ENCODE measurements at places on chromosomes 12 and 14.

DNA sequence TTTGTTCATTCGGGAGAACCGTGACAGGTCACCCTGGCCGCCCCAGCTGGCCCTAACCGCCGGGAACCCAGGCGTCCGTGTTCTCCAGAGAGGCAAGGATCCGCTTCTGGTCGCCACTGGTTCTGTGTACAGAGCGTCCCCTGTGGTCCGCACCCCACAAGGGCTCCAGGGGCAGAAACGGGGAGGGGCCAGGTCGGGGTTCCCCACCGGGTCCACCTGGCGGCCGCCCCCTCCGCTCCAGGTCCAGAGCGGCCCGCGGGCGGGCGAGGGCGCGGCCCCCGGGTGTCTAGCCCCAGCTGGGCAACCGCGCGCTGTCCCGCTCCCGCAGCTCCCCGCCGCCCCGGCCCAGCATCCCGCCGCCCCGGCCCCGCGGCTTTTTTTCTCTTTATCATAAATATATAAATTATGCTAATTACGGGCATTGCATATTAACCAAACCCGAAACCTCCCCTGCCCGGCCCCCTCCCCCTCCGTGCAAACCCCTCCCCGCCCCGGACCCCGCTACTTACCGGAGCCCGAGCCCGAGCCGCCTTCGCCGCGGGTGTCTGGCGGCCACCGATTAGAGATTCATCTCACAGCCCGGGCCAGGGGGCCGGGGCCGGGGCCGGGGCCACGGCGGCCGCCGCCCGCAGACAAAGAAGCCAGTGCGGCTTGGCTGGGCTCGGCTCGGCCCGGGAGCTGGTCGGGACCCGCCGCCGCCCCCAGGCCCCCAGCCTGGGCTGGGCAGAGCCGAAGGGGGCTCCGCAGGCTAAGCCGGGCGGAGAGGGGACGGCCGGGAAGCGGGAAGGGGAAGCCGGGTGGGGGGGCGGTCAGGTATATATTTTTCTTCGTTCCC is 512 bp downstream of the POU6F1 start:
- peak; percentile 61 for DNase-seq

GRCh38 chr14:22052795-22053194 is 379.2 kb upstream of the OR4E1 start:
- DNase-seq = no peak

DNA sequence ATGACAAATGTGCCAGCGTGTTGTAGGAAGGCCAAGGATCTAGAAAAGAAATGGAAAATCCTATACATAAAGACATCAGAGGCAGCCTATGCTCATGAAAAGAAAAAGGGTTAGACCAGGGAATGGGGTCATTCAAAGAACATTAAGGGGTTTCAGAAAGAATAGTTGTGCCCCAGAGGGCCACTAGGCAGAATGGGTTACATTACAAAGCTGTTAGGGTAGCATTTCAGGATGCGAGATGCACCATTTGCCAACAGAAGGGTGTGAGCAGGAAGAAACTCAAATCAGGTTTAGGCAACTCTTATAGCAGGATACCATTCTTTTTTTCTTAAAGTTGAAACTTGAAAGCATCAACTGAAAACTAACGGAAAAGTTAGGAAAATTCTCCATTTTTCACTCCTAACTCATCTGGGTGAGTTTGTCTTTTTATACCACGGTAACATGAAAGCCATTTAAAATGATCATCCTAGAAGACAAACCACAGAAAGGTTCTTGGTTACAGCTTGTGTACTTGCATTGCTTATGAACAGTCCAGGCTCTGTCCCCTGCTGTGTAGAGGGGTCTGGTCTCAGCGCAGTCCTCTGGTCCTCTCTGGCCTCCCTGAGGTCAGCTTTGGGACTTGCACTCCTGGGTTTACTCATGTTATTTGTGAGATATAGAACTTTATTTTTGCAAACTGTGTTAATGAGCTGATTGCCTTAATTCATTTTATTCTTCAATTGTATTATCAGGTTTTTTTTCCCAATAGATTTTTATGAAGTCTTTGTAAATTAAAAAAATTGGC is 209.1 kb downstream of the DACT1 start:
- DNase-seq = no peak

DNA sequence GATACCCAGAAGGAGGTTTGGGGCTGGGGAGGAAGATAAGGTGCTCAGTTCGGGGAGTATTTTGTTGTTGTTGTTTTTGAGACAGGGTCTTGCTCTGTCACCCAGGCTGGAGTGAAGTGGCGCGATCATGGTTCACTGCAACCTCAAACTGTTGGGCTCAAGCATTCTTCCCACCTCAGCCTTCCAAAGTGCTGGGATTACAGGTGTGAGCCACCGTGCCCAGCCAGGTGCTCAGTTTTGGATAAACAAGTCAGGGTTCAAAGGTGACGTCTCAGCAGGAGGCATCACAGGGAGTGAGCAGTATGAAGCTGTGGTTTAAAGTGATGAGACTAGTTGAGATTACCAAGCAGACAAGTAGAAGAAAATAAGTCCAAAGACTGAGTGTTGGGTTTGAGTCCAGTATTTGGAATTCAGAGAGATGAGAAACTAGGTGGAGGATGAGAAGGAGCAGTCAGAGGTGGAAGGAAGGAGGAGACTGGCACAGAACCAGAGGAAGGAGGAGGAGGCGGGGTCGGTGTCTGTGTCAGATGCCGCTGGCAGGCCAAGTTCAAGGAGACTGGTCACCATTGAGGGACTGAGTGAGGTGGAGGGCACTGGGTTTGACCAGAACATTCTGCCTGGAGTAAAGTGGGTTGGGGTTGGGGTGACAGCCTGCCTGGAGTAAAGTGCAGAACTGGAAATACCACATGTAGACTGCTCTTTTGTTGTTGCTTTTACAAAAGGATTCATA is 16.1 kb downstream of the SLC35E3 start:
- no peak for DNase-seq

DNA sequence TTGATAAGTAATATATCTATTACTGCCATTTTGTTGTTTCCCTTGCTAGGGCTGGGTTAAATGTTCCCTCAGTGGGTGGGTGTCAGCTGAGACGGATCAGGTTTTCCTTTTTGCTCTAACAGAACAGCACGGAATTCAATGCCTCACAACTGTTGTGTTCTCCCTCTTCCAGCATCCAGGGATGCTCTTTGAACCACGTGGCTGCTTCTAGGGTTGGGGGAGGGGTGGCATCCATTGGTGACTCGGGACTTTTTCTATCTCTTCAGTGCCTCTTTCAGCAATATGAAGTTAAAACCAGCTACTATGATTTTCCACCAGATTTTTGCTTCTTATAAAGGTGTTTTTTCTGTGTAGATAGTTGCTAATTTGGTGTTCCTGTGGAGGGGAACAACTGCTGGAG is 884.9 kb upstream of the FOXG1 start:
- DNase-seq = no peak

- DNase-seq = no peak
Observed at GRCh38 chr12:115212356-115212755, 528.4 kb upstream of the TBX3 start.

DNA sequence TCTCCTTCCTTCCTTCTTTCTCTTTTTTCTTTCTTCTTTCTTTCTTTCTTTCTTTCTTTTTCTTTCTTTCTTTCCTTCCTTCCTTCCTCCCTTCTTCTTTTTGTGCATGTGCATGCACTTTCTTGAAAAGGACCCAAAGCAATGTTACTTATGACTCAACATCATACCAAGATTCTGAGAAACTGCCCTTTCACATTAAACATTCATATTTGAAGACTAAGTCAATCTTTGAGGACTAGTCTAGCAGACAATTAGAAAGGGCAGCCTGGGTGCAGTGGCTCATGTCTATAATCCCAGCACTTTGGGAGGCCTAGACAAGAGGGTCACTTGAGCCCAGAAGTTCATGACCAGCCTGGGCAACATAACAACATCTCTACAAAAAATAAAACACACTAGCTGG is 212.8 kb upstream of the KITLG start:
- no peak for DNase-seq

- DNase-seq = no peak
Observed at GRCh38 chr12:30692470-30692869, 3.2 kb downstream of the IPO8 start.

DNA sequence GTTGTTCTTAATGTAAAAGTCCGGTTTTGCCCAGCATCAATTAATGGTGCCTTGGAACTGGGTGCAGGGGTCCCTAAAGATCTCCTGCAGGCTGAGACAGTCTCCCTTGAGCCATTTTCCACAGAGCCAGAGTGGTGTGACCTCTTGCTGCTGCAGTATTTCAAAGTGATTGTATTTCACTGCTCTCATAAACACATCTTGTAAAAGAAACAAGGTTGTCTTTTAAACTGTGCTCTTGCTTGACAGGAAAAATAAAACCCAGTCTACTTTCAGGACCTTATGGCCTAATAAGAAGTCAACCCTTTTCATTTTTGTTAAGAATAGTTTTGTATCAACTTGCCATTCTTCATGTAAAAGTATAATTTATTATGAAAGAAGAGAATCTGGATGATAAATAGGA is 44.7 kb downstream of the TMEM117 start:
- peak; percentile 12 for DNase-seq

DNA sequence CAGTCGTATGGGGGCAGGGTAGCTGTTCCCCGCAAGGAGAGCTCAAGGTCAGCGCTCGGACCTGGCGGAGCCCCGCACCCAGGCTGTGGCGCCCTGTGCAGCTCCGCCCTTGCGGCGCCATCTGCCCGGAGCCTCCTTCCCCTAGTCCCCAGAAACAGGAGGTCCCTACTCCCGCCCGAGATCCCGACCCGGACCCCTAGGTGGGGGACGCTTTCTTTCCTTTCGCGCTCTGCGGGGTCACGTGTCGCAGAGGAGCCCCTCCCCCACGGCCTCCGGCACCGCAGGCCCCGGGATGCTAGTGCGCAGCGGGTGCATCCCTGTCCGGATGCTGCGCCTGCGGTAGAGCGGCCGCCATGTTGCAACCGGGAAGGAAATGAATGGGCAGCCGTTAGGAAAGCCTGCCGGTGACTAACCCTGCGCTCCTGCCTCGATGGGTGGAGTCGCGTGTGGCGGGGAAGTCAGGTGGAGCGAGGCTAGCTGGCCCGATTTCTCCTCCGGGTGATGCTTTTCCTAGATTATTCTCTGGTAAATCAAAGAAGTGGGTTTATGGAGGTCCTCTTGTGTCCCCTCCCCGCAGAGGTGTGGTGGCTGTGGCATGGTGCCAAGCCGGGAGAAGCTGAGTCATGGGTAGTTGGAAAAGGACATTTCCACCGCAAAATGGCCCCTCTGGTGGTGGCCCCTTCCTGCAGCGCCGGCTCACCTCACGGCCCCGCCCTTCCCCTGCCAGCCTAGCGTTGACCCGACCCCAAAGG is 804 bp downstream of the GAPDH start:
- DNase-seq = peak; percentile 67

GRCh38 chr12:72018036-72018435 is 79.4 kb downstream of the TPH2 start:
- no peak for DNase-seq

GRCh38 chr14:81260732-81261131 is 40.0 kb upstream of the GTF2A1 start:
- no peak for DNase-seq

- no peak for DNase-seq
Observed at GRCh38 chr14:95910628-95911027, 34.0 kb downstream of the TUNAR start.

DNA sequence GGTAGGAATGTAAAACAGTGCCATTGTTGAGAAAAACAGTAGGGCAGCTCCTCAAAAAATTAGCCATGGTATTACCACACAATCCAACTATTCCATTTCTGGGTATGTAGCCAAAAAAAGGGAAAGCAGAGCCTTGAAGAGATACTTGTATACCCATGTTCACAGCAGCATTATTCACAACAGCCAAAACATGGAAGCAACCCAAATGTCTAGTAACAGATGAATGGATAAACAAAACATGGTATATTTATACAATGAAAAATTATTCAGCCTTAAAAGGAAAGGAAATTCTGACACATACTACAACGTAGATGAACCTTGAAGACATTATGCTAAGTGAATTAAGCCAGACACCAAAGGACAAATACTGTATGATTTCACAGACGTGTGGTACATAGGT is 67.6 kb upstream of the GNG2 start:
- no peak for DNase-seq

DNA sequence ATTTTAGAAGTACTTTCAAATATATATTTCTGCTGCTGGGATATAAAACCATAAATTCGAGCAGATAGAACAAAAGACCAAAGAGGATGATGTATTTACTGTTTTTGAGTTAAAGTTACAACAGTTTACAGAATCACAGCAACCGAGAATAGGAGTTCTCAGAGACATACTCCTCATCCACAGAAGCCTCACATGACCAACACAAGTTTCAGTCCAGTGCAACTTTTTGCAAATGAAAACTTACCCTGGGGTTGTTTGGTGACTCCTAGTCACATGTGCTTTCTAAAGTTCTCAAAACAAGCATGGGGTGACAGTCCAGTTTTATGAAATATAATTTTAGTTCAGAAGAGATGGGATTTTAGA is 117.1 kb downstream of the PRKCH start:
- DNase-seq = no peak

DNA sequence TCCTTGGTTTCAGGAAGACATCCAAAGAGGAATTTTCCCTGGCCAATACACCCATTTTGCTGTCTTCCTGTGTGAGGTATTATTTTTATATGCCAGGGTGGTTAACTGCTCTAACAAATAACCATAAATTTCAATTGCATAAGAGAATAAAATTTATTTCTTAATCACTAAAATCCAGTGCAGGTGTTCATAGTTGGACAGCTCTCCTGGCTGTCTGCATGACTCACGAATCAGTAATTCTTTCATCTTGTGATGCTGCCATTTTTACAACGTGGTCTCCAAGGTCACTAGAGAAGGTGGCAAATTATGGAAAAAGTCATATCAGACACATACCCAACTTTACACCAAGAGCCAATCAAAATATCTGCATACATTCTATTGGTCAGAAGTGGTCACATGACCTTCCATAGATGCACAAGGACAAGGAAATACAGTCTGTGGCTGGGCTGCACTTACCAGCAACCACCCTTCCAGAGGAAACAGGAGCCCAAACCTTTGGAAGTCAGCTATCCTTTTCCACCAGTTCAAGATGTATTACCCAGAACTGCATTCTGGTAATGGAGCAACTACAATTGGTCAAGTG is 193.5 kb upstream of the PLEKHG7 start:
- no peak for DNase-seq

- DNase-seq = peak; percentile 88
Observed at GRCh38 chr14:53539489-53540126, 386.5 kb upstream of the DDHD1 start.

GRCh38 chr12:128190614-128191013 is 76.4 kb upstream of the TMEM132C start:
- peak; percentile 80 for DNase-seq

DNA sequence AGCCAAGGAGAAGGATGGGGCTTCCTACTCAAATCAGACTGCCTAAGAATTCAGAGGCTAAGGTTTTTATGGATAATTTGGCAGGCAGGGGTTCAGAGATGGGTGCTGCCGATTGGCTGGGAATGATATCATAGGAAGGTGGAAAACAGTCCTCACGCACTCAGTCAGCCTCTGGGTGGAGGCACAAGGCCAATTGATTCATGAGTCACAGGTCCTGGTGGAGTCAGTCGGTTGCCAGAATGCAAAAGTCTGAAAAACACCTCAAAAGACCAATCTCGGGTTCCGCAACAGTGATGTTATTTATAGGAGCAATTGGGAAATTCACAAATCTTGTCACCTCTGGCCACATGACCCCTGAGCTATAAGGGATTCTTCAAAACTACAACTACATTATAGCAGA is 105.5 kb downstream of the GXYLT1 start:
- DNase-seq = no peak

- DNase-seq = no peak
Observed at GRCh38 chr12:123607756-123608155, 5.9 kb downstream of the DDX55 start.

Data from nephron progenitor cell (in vitro differentiated cells).